ENCODE measurements at places on chromosomes 11 and 22.

DNA sequence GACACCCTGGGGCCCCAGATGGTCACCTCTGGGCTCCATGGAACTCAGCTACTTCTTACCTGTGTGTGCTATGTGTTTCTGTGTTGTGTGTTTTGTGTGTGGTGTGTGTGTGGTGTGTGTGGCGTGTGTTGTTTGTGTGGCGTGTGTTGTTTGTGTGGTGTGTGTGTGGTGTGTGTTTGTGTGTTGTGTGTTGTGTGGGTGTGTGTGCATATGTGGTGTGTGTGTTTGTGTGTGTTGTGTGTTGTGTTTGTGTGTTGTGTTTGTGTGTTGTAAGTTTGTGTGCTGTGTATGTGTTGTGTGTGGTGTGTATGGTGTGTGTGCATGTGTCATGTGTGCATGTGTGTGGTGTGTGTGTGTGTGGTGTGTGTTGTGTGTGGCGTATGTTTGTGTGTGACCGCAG, 3.8 kb upstream of the WNT7B start:
- DNase-seq: no peak

GRCh38 chr11:58813693-58814092, 30.8 kb downstream of the GLYATL2 start:
- DNase-seq: no peak

- no peak for DNase-seq
Measured at GRCh38 chr11:117232911-117233409, 489 bp downstream of the RNF214 start.

- DNase-seq: no peak
Measured at GRCh38 chr11:103170865-103171264, 61.6 kb downstream of the DYNC2H1 start.

- DNase-seq: no peak
Measured at GRCh38 chr11:2549876-2550605, 105.2 kb downstream of the KCNQ1 start.

GRCh38 chr22:45262195-45262930, 21.7 kb upstream of the KIAA0930 start:
- DNase-seq: no peak

DNA sequence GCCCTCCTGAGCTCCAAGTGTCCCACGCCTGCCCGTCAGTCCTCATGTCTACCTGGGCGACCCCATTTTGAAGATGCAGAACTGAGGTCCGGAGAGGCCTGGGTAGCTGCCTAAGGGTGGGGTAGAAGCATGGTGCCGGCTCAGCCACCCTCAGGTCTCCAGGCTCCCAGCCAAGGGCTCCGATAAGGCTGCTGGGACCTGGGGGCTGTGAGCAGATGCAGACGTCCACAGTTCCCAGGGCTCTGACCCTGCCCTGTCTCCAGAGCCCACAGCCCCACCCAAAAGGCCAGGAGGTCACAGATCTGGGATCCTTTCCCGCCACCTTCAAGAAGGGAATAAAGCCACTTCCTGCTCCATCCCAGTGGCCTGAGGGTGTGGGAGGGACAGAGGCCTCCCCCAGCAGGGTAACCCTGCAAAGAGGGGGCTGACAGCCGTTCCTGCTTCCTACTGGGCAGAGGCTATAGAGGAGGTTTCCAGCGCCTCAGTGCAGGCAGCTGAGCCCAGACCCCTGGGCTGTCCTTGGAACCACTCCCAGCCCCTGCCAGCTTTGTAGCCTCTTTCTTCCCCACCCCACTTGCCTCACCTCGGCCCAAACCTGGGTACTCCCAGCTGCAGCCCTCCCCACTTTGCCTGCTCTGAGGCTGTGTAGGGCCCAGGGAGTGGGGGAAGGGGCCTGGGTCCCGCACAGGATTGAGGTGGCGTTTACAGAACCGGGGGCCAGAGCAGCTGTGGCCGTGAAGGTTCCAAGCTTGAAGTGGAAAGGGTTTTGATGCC, 85.5 kb downstream of the CDKN1C start:
- no peak for DNase-seq

DNA sequence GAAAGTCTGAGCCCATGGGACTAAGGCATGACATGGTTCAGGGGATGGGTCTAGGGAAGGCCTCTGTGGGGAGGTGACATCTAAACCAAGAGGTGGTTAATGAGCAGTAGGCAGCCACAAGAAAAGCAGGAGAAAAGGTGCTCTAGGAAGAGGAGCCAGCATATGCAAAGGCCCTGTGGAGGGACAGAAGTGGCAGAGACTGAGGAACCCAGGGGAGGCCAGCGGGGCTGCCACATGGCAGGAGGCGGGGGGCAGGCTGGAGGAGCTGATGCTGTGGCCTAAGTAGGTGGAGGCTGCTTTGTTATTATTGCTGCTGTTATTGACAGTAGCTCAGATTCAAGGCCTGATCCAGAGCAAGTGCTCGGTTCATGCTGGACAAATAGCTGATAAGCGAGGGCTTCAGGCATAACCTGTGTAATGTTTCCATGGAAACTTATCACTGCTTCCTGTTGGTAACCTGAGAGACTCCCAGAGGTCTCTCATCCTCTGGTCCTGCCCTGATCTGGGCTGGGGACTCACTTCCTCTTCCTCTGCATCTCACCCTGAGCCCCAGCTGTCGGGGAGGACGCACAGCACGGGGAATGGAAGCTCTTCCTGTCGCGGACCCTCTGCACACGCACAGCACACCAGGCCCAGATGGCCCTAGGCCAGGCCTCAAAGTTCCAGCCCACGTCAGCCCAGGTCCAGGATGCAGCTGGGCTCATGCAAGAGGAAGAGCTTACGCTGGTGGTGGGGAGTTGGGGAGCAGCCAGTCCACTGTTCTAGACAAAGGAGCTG, 75.2 kb upstream of the TP53I11 start:
- DNase-seq: no peak

DNA sequence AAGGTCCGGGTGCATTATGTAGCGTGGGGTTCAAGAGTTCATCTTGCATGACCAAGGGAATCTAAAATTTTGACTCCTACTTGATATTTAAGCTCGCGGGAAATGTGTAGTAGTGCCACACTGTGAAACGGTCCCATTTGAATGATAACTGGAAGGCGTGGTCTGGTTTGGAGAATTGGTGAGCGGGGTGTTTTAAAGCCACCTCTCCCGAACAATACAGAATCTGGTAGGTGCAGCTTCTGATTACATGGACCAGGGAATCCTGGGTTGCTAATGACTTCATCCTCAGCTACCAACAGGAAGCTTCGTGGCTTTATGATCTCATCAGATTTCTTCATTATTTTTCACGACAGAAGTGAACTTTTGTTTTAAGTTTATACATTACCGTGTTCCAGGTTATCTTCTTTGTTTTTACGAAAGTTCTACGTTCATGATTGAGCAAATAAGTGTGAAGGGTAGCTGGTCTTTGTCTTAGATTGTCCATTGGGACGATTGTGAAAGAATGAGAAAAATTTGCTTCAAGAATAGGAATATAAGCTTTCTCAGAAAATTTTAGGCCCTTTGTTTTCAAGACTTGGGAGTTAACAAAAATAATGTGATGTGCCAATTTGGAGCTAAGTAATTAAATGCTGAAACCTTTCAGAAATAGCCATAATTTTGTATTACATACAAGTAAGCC, 1.7 kb downstream of the QSER1 start:
- DNase-seq: no peak

GRCh38 chr22:41758231-41758630, 42.2 kb upstream of the CCDC134 start:
- no peak for DNase-seq

DNA sequence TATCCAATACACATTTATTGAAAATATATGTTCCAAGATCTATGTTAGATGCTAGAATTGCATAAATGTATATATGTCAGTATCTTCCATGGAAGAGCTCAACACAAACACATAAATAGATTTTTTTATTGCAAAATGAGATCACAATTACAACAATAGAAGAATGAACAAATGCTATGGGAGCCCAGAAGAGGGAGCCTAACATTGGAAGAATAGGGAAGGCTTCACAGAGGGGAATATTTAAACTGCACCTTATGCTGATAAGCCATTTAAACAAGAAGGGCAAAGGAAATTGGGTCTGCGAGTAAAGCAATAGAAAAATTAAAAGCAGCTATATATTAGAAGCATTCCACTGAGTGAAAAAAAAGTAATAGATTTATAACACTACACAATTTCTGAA, 96.1 kb upstream of the LRRC55 start:
- no peak for DNase-seq

- no peak for DNase-seq
Measured at GRCh38 chr11:119686177-119686882, 42.7 kb downstream of the NECTIN1 start.

GRCh38 chr22:49769691-49770546, 57.8 kb downstream of the BRD1 start:
- no peak for DNase-seq
